NCI-H1436 treated with DMSO at 0.1 percent for 48 hours (cell line): ENCODE measurements at places on chromosomes 12 and 14.

DNA sequence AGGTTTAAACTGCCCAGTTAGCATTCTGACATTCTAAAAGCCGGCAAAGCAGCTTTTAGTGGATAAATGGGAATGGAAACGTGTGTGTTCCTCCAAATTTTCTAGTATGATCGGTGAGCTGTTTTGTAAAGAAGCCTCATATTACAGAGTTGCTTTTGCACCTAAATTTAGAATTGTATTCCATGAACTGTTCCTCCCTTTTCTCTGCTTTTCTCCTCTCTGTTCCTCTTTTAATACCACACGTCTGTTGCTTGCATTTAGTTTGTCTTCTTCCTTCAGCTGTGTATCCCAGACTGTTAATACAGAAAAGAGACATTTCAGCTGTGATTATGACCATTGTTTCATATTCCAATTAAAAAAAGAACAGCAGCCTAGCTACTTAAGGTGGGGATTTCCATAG lies 10.7 kb downstream of the DYRK2 start:
- no peak for DNase-seq

- no peak for DNase-seq
Observed at GRCh38 chr14:24695265-24696241, 61.6 kb upstream of the GZMB start.

DNA sequence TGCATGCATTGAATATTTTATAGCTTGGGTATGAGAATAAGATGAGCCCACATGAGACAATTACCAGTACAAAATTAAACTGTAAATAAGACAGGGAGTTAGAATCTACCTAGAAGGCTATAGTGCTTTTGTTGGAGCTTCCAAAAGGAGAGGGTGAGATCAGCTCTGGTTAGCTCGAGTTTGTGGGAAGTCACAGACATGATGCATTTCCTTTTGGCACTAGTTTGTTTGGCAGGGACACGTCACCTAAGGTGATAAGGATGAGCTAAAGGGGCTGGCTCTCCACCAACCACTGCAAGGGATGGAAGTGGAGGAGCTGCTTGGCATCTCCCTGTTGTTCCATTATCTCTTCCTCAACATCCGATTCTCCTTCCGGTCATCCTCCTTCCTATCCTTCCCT lies 48.5 kb upstream of the CPM start:
- no peak for DNase-seq

GRCh38 chr14:81326451-81326850 lies 73.7 kb downstream of the STON2 start:
- DNase-seq, result no peak

DNA sequence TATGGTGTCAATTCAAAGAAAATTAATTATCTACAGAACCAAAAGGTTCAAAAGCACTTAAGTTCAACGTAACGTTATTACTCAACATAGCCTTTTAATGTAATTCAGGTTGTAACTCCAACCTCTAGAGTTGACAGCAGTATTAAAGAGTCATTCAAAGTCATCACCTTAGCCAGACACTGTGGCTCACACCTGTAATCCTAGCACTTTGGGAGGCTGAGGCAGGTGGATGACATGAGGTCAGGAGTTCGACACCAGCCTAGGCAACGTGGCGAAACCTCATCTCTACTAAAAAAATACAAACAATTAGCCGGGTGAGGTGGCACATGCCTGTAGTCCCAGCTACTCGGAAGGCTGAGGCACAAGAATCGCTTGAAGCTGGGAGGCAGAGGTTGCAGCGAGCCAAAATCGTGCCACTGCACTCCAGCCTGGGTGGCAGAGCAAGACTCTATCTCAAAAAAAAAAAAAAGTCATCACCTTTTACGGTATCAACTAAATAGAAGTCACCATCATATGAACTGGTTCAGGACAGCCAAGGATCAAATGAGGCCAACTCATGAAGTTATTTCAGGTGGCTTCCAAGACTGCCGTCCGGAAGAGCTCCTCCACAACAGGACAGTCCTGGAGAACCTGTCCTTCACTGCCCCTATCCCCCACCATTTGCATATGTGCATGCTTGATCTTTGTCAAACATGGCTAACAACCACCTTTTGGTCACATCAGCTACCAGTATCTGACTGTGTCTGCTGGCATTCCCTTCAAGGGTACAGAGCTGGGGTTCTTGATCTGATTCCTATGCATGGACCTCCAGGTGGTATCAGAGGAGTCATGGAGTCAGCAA lies 4.2 kb downstream of the PPTC7 start:
- no peak for DNase-seq

DNA sequence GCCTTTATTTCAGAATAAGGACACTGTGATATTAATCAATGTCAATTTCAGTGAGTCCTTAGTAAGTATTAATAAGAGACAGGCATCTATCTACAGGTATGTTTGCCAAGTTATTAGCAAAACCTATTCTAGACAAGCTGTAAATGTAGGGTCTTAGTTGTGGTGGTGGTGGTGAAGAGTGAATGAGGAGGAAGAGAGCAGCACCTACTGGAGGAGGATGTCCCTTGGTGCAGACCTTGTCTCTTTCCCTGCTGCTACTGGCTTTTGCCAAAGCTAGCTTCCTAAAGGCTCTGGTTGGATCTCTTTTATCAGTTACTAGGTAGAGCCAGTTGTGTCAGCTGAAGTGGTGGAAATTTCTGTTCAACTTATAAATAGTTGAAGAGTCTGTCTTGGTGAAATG lies 304.8 kb upstream of the ATP2B1 start:
- DNase-seq, result no peak

GRCh38 chr14:104803912-104804410 lies 3.1 kb downstream of the ZBTB42 start:
- DNase-seq, result no peak

GRCh38 chr12:24730489-24730896 lies 218.4 kb downstream of the BCAT1 start:
- no peak for DNase-seq

DNA sequence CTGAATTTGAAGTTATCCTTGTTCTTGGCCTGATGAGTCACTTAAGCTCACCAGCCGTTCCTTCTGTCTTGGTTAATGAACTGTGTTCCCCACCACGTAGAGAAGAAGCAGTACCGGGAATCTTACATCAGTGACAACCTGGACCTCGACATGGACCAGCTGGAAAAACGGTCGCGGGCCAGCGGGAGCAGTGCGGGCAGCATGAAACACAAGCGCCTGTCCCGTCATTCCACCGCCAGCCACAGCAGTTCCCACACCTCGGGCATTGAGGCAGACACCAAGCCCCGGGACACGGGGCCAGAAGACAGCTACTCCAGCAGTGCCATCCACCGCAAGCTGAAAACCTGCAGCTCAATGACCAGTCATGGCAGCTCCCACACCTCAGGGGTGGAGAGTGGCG lies 68.2 kb downstream of the FRMD6 start:
- no peak for DNase-seq

DNA sequence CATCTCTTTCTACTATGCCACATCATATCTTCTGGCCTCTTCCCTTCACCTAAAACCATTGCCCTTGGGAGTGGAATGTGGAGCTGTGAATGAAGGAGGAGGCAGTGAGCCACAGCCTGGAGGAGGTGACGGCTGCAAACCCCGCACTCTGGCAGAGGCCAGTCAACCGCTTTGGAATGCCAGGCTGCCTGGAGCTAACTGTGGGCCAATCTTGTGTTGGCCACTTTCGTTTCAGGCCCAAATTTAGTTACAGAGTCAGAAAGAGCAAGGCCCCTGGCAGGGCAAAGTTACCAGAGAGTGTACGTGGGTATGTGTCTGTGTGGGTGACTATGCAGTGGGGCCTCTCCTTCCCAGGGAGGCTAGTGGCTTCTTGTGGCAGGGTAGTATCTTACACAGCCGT lies 40.1 kb downstream of the CACNA1C start:
- no peak for DNase-seq

DNA sequence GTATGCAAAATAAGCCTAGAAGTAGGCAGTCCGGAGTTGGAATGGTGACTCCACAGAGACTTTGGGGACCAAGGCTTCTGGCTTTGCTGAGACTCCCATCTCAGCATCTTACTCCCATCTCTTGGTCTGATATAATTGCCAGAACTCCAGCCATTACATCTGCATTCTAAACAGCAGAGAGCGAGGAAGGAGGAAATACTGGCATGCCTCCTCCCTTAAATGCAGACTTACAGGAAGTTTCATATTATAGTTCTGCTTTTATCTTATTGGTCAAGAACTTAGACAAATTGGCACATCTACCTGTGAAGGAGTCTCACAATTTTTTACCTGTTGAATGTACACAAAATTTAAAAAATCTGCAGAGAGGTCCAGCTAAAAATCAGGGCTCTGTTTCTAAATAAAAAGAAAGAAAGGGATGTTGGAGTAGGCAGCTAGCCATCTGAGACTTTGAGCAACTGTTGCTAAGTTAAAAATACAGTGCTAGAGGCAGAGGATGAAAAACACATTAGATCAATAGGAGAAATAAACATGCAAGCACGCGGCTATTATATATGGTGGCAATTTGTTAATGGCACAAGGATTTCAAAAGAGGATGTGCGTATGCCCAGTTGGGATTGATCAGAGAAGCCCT lies 209.9 kb upstream of the HMGA2 start:
- no peak for DNase-seq

DNA sequence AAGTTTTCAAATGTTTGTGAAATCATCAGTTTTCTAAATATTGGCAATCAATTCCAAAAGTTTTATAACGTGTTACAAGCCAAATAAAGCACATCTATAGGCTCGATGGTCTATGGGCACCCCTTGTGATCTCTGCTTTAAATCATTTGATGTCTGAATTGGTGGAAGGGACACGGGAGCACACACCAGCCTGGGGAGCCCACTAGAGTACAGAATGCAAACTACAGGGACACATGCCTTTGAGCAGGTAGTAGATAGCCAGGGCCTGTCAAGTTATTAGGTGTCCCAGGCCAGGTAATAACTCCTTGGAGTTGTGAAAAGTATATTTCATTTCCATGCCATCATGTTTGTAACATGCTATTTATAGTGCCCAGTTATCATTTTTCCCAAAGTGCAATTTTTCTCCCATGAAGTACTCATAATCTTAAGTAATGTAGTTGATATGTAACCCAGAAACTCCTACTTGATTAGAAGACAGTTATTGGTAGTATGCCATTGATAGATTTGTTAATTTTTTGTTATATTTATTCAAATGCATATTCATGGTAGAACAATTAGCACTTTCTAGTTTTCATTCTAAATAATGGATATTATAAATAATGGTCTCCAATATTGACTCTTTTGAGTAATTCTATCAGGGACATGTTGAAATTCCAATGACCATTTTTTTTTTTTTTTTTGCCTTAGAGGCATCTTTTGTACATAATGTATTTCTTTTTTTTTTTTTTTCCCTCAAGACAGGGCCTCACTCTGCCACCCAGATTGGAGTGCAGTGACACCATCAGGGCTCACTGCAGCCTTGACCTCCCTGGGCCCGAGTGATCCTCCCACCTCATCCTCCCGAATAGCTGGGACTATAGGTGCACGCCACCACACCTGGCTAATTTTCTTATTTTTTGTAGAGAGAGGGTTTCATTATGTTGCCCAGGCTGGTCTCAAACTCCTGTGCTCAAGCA lies 96.9 kb upstream of the FGD4 start:
- peak; percentile 5 for DNase-seq

DNA sequence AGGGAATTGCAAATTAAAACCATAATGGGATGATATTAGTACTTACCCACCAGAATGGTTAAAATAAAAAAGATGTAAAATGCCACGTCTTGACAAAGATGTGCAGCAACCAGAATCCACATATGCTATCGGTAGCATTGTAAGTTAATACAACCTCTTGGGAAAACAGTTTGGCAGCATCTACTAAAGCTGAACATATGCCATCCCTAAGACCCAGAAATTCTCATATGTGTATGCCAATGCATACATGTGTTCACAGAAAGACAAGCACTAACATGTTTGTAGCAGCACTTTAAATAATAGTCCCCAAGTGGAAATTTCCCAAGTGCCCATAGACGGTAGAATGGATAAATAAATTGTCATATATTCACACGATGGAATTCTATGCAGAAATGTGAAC lies 28.3 kb upstream of the SLC5A8 start:
- no peak for DNase-seq

- DNase-seq, result no peak
Observed at GRCh38 chr12:32755051-32755653, 545 bp downstream of the YARS2 start.

DNA sequence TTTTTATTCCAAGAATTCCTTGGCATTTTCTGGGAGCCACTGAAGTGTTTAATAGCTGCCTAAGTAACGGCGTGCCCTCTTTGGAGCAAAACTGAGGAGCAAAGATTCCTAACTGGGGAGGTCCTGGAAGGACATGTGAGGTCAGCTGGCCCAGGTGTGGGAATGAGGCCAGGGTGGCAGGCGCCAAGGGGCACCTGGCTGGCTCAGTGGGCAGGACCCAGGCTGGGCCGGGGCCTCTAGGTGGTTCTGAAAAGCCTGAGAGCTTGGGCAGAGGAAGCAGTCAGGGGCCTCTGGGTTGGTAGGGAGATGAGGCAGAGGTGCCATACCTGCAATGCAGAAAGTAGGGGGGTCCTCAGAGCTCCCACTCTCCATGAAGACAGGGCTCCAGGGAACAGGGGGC lies 27.1 kb upstream of the DIO3 start:
- no peak for DNase-seq

DNA sequence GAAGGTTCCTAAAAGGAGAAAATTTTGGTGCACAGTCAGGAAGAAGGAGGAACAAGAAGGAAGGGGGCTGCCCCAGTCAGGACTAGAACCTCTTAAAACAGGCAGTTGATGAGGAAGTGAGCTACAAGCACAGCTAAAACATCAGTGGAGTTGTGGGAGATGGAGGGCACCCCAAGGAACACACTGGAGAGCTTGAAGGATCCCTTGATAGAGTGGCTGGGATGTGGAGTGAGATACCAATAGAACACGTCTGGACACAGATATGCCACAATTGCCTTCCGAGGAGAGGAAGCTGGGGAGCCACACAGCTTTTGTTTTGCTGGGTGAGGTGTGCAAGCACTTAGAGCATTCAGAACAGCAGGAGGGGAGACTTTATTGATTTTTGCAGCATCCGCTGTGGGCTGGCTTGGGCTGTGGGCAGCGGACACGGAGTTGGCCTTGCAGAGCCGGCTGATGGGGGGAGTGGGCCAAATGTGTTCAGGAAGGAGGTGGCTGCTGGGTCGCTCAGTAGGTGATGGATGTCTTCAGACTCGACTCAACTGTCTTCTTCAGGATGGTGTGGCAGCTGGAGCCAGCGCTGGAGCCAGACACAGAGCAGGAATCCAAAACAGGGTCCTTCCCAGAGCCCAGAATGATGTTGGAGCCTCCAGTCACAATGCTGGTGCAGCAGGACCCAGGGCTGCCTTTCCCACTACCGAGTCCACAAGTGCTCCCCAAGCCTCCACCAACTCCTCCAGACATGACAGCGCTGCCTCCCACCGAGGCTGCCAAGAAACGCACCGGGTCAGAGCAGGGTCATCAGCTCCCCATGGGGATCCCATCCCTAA lies 4.7 kb upstream of the KRT79 start:
- DNase-seq, result no peak

GRCh38 chr14:22337938-22338337 lies 251.1 kb downstream of the DAD1 start:
- DNase-seq, result no peak

DNA sequence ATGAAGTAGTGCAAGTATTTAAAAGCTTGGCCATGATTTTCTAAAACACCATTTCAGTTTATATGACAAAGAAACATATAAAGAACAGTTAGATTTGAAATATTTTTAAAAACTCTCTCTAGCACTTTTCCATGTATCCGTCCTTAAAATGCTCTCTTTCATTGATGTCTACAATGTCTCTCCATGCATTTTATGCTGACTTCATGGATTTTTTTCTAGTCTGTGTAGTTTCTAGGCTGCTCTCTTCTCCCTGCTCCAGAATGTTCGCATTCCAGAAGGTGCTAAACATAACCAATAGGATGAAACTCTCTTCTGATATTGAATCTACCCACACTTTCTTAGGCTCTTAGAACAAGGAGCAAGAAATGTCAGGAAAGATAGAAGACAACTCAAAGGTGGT lies 124.8 kb downstream of the PLCZ1 start:
- no peak for DNase-seq

GRCh38 chr12:23504043-23504442 lies 445.4 kb downstream of the SOX5 start:
- DNase-seq, result no peak
